AG10803 (cell line): ENCODE measurements at places on chromosomes 1 and 21.

- no peak for DNase-seq
Observed at GRCh38 chr1:5891137-5891536, 101.1 kb downstream of the NPHP4 start.

DNA sequence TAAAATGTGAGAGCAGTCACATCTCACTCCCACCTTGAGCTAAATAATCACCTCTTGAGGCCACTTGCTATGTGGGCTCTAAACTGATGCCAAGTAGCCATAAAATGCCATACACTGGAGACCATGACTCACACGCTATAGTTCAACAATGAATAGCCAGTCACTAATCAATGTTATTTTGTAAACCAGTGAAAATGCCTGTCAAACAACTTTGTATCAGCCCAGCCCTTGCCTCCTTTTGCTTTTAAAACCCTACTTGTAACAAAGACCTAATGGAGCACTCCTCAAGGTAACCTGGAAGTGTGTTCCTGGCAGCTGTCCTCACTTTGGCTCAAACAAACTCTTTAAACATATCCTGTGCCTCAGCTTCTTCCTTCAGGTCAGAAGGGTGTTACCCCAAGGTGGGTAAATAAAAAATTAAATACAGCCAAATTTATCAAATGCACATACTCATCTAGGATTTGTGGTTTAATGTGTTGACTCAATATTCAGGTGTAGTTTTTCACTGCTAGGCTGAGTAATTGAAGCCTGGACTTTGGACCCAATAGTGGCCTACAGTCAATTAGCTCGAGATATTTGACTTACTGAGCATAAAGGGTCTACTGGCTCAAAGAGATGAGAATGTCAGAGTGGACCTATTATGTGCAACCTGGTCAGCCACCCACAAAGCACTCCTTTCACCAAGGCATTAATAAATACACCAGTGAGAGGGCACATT lies 154.3 kb downstream of the COQ8A start:
- no peak for DNase-seq

DNA sequence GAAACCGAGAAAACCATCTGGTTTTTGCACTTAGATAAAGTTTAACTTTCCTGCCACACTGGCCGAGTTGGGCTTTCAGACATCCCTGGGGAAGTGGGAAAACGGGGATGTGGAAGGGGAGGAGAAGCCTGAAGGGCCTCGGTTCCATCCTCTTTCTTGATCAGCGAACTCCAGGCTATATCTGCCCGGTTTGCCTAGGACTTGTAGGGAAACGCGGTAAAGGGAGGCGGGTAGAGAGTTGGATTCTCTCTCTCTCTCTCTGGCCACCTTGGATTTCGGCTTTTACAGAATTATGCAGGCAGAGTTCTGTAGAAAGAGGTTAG lies 4.6 kb upstream of the LHX8 start:
- no peak for DNase-seq

DNA sequence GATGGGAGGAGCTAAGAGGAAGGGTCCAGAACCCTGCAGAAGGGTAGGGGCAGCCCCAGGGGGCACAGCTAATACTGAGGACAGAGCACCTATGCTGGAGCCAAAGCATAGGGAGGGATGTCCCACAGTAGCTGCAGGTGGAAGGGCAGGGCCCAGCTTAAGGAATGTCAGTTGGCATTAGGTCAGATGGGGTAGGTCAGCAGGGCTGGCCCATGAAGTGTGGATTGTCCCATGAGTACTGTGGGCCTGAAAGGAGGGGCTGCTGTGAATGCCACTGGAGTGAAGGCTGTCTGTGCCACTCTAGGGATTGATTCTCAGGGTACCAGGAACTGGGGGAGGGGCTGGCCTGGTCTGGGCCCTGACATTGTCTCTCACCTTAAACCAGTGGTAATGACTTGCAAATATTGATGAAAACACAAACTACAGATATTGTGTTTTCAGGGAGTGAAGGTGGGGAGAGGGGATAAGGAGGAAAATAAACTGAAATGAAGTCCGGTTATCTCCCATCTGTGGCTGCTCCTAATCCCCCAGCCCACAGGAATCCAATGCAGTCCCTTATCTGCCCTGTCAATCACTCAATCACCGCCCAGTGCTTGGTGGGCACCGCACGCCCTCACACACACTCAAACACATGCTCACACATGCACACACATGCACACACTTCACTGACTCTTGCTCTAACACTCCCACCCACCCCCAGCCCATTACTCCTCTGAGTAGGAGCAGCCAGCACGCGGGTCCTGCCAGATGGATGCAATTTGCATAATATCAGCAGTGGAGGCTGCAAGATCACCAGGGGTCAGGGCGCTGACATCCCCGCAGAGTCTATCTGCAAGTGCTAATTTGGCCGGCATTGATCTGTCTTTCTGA lies 27.8 kb downstream of the DMAP1 start:
- no peak for DNase-seq

DNA sequence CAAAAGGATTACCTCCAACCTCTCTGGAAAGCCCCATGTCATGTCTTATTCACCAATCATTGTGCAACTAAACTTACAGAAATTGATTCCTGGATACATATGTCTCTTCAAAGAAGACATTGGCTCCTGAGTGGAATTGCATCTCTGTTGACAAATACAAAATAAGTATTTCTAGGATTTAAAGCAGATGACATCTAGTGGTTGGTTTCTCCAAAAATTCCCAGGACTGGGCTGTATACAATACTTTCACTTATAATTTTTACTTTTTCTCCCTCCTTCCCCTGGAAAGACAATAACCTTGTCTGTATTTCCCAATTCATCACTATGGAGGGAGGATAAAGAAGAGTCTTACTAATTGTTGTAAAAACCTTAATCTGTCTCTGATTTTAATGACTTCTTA lies 1347.4 kb downstream of the NCAM2 start:
- no peak for DNase-seq

DNA sequence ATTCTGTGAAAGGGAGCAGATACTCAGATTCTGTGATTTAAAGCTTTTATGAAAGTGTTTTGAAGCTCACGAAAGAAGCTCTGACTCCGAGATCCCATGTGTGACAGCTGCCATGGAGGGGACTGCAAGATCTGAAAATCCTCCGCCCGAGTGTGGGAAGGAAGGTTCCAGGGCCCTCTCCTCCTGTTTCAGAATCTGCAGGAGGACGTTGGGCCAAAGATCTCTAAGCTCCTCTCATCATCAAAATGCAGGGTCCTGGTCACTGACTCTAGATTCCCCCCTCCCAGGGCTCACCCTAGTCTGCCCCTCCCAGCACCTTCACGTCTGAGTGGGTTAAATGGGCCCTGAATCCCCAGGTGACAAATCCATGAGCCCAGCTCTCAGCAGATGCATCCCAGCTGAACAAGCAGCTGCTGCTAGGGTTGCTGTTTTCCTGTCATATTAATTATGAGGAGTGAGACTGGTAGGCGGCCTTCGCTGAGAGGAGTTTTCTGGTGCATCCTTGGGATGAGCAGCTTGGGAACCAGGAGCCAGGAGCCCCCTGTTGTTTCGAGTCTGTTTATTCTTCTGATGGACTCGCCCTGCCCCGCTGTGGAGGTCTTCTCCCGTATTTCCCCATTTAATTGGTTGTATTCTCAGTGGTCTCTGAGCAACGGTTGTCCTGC lies 402.0 kb downstream of the MATN1 start:
- DNase-seq: no peak

- DNase-seq: peak; percentile 65
Observed at GRCh38 chr1:45012639-45013278, 705 bp downstream of the UROD start.

- DNase-seq: peak; percentile 83
Observed at GRCh38 chr1:21904704-21905520, 32.2 kb downstream of the HSPG2 start.

GRCh38 chr1:229613938-229614337 lies 12.0 kb downstream of the TAF5L start:
- no peak for DNase-seq

- DNase-seq: no peak
Observed at GRCh38 chr1:230005040-230005439, 62.0 kb upstream of the GALNT2 start.

DNA sequence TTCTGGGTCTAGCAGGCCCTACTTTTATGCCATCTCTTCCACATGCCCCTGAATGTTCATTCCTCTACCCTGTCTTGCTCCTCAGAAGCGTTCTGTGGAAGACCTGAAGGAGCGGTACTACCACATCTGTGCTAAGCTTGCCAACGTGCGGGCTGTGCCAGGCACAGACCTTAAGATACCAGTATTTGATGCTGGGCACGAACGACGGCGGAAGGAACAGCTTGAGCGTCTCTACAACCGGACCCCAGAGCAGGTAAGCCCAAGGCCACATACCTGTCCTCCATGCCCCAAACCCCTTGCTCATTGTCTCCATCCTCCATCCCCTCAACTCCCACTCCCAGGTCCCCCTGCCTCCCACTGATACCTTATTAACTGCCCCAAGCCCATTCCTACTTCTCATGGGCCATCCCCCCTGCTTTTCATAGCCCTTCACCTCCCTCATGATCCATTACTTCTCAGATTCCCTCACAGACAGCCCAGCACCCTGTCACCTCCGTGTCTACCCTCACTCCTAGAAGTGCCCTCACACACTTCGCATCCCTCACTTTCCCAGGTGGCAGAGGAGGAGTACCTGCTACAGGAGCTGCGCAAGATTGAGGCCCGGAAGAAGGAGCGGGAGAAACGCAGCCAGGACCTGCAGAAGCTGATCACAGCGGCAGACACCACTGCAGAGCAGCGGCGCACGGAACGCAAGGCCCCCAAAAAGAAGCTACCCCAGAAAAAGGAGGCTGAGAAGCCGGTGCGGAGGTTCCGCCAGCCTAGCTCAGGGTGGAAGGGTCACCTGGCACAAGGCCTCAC lies 5.4 kb downstream of the DMAP1 start:
- no peak for DNase-seq

DNA sequence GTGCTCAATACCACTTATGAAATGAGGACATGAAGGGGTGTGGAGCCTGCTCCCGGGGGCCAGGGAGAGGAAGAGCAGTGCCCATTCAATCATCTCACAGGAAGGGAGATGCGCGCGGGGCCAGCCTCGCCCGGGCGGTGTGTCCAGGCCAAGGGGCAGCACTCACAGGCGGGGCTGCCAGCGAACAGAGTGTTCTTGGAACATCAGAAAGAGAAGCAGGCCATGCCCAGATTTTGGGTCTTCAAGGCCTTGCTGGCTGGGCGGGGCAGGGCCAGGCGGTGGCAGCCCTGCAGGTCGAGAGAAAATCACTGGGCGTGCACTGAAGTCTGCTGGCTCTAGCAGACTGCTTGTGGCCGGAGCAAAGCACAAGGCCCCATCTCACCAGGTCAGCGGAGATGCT lies 168.6 kb downstream of the PRDM16 start:
- DNase-seq: no peak

- DNase-seq: peak; percentile 50
Observed at GRCh38 chr1:218524526-218524925, 179.4 kb downstream of the TGFB2 start.

- DNase-seq: no peak
Observed at GRCh38 chr1:228142155-228142691, 2.1 kb downstream of the GUK1 start.

GRCh38 chr1:153649863-153650235 lies 8.7 kb upstream of the SNAPIN start:
- DNase-seq: no peak

GRCh38 chr1:53237638-53238037 lies 680 bp downstream of the MAGOH start:
- DNase-seq: no peak

- no peak for DNase-seq
Observed at GRCh38 chr1:89949991-89950624, 44.8 kb upstream of the ZNF326 start.

DNA sequence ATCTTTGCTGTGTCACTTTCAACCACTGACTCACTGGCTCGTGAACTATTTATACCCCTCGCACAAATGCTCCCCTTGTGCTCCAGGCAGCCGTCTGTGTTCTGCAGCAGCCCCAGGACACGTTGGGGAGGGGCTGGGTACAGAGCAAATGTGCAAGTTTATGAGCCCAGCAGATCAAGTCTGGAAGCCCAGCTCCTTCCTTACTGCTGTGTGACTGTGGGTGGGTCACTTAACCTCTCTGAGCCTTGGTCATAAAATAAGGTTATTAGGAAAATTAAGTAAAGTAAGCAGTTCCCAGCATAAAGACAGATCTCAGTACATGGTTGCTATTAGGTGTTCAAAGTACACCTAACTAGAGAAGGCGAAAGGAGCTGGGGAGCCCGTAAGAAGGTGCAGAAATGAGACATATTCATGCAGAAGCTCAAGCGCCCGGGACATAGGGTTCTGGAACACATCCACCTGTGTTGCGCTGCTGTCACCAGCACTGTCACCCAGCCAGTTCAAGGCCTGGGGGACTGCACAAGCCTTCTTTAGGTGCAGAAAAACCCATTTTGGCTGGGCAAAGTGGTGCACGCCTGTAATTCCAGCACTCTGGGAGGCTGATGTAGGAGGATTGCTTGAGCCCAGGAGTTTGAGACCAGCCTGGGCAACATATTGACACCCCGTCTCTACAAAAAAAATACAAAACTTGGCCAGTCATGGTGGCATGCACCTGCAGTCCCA lies 13.8 kb downstream of the EFHD2 start:
- DNase-seq: no peak

GRCh38 chr1:89724369-89725010 lies 91.6 kb downstream of the LRRC8C start:
- no peak for DNase-seq

- no peak for DNase-seq
Observed at GRCh38 chr1:195185736-195186135, 1422.5 kb downstream of the KCNT2 start.

- peak; percentile 5 for DNase-seq
Observed at GRCh38 chr1:157399343-157399983, 152.9 kb downstream of the FCRL5 start.

DNA sequence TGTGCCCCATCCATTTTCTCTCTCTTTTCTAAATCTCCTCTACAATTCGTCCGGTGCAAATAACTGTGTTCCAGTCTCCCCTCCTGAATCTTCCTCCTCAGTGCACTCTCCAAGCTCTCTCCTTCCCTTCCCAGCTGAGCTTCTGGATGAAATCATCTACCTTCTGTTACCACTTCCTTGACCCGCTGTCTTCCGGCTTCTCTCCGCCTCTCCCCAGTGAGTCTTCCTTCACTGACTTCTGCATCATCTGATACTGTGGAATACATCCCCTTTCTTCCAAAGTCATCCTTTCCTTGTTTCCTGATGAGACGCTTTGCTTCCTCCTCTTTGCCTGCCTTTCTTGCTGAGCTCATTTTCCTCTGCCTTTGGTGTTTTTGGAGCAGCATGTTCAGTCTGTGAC lies 96.9 kb downstream of the MAB21L3 start:
- DNase-seq: no peak

GRCh38 chr21:22679207-22679606 lies 1681.0 kb downstream of the NCAM2 start:
- DNase-seq: no peak

GRCh38 chr21:31425138-31425537 lies 81.1 kb upstream of the TIAM1 start:
- no peak for DNase-seq

DNA sequence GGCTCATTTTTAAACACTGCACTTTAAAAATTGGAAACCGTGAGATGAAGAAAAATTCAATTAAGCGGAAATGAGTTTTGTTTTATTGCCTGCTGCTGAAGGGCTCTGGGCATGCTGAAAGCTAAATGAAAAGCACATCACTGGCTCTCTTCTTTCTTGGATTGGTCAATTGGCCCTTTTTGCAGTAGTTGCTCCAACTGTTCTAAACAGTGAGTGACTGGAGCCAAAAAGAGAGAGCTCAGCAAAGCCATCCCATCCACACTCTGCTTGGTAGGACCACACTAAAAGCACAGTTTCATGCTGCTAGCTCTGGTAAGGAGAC lies 48.1 kb downstream of the LHX4 start:
- no peak for DNase-seq
